ENCODE measurements at places on chromosomes 5 and 9.

- DNase-seq = no peak
These were observed 27.5 kb downstream of the FAM163B start for GRCh38 chr9:133581513-133582343.

- DNase-seq = no peak
These were observed 28.7 kb upstream of the FNIP1 start for GRCh38 chr5:131825404-131826013.

DNA sequence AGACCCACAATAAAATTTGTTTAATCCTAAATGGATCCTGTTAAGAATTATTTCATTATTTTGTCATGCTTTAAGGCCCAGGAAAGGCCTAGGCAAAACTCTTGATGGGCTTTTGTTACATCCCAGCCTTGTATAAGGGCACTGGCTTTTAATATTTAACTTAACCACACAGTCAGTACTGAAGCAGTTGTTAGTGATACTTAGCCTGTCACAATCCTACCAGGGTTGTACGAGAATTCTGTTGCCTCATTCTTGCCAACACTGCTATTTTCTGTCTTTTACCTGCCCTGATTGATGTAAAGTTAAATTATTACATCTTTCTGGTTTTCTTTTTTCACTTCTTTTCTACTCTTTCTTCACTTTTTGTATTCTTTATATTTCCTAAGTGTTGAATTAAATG is 10.9 kb downstream of the ZNF169 start:
- no peak for DNase-seq

DNA sequence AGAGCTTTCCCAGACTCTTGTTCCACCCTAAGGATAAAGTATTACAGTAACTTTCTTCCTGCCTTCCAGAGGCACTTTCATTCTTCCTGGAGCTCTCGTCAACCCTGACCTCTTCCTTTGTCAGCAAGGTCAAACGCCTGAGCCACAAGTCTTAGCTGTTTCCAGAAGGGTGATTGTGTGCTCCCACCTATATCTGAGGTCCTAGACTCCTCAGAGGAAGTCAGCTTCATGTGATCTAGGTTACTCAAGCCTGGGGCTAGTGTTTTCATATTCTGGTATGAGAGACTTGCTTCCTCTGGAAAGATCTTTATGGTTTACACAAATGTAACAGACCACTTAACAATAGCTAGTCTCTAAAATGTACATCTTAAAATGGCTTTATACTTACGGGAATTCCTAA is 5.4 kb upstream of the FAM120A start:
- DNase-seq = no peak

GRCh38 chr9:84845956-84846900 is 176.7 kb downstream of the NTRK2 start:
- DNase-seq = no peak

GRCh38 chr5:107869438-107870115 is 198.8 kb upstream of the EFNA5 start:
- DNase-seq = no peak

DNA sequence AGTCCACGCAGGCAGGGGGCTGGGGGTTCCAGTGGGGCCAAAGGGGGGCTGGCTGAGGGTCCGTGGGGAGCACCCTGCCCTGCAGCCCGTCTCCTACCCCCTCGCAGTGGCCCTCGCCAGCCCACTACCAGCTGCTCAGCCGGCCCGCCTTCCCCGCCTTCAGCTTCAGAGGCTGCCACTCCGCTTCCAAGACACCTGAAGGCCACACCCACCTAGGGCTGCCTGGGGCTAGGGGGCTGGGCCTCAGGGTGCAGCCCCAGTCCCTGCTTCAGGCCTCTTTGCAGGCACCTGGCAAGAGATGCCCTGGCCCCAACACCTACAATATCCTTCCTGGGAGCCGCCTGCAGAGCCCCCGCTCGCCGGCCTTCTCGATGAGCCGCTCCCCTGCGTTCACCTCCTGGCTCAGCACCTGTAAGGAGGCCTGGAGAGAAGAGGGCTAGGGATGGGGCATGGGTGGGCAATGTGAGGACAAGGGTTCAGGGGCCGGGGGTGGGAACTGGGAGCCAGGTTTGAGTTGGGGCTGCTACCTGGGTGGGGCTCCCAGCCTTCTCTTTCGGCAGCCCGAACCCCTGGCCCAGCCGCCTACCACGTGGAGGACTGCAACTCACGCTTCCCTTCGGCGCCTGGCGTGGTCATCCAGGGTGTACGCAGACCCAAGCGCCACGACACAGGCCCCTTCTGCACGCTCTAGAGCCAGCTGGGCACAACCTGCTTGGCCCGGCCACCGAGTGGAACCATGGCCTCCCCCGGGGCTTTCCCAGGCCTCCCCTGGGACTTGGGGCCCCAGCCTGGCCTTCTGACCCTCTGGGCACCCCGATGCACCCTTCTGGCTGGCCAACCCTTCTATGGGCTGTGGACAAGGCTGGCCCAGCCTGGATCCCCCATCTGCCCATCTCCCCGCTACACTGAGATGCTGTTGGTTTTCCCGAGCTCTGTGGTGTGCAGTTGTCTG is 1.7 kb downstream of the STPG3 start:
- DNase-seq = no peak

- DNase-seq = no peak
These were observed 107.9 kb upstream of the LARP1 start for GRCh38 chr5:154647114-154647760.

DNA sequence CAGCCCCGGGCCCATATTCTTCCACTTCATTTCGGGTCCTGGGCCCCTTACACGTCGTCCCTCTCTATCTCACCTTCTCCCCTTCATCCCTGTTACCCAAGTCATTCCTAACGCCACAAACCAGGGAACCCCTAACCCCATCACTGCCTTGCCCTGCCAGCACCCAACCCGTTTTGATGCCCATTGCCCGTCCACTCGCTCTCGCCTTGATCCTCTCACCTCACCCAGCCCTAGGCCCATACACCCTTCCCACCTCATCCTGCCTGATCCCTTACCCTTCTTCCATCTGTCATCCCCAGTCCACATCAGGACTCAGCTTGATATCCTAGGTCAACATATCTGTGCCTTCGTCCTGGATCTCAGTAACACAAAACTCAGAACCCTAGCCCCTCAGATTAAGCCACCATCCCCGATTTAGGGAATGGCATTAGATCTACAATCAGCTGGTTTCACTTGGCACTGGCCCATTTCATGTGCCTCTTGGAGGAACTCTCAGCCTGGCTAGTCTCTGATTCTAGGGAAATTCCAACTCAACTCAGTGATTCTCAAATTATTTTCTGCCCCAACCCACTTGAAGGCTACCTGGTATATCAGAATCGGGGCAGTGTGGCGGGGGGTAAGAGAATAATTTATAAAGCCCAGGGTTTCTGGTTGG is 489 bp downstream of the CHMP5 start:
- no peak for DNase-seq

GRCh38 chr9:77898864-77899263 is 132.7 kb downstream of the GNAQ start:
- DNase-seq = no peak

GRCh38 chr5:14748180-14748900 is 83.8 kb downstream of the OTULIN start:
- DNase-seq = no peak

GRCh38 chr5:175712681-175713085 is 54.8 kb downstream of the HRH2 start:
- no peak for DNase-seq

- no peak for DNase-seq
These were observed 161.5 kb downstream of the ENTREP1 start for GRCh38 chr9:69486498-69486897.

GRCh38 chr9:98523231-98523901 is 185.4 kb downstream of the GABBR2 start:
- no peak for DNase-seq

GRCh38 chr5:53453898-53454718 is 26.3 kb upstream of the FST start:
- DNase-seq = no peak

GRCh38 chr9:98790842-98791607 is 5.3 kb downstream of the ANKS6 start:
- DNase-seq = no peak

All from globus pallidus (tissue), 1 donor.